ENCODE measurements at places on chromosomes 11 and 22.

GRCh38 chr22:45994491-45995404 is 17.8 kb upstream of the WNT7B start:
- peak; percentile 90 for DNase-seq

DNA sequence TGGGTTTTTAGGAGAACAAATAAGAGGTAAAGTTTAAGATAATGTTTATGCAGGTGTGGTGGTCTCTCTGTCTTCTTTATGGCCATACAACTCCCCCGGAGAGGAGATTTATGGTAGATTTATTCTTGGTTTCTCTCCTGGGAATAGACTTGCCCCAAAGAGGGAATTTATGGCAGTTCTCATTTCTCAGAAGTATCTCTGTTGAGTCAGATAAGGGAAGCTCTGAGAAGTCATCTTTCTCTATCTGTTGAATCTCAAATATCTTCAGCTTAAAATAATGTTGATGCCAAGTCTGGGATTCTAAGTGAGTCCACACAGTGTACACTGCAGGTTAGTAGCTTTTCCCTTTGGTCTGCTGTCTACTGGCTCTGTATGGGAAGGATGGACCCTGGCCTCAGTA is 276.4 kb upstream of the PLET1 start:
- DNase-seq = no peak

DNA sequence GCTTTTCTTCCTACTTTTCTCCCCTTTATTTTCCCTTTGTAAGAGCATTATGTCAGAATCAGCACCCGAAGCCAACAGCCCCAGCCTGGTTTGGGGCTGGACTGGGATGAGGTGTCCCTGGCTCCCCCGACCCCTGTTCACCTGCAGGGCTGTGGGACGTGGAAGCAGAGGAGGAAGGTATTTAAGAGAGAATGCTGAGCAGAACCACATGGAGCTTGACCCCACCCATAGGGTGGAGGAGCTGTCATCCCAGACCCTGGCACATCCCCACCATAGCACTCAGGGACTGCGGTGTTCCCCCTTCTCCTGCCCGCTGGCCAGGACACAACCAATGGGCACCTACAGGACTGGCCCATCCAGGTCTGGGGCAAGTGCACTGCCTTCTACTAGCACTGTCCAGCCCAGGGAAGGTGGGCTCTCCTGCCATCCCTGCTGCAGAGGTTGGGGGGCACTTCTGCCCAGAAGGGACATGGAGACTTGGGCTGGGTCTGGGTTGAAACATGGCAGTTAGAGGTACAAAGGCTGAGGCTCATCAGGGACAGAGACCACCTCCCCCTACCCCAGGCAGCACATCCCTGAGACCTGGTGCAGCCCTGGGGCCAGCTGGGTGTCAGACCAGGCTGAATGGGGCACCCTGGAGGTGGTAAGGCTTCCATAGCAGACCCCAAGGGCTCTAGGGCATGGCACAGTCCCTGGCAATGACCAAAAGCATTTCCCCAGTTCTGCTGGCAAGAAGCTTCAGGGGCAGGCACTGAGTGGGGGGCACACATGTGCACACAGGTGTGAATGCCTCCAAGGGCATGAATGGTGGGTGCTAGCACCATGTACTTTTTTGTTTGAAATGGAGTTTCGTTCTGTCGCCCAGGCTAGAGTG is 19.7 kb downstream of the TANGO2 start:
- no peak for DNase-seq

GRCh38 chr11:83427501-83427900 is 141.3 kb upstream of the CCDC90B start:
- DNase-seq = no peak

DNA sequence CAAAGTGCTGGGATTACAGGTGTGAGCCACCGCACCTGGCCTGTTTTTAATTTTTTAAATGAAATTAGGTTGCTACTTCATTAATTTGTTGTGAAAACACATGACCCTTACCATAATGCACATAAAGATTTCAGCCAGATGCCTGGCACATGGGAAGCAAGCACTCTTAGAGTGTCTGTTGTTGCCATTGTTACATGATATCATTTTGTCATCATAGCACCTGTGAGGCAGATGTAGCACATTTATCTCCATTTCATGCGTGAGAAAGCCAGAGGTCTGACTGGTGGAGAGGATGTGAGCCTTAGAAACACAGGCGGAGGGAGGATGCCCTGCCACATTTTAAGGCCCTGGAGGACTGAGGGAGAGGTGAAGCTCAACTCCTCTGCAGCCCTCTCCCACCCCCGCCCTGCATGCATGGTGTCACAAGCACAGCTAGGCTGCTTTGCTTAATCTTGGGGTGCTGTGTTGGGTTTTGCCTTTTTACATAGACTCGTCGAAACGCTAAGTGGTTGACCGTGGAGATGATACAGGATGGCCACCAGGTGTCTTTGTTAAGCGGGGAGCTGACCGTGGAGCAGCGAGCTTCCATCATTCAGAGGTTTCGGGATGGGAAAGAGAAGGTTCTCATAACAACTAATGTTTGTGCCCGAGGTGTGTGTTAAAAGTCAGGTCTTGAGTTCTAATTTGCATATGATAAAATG is 14.0 kb downstream of the DDX25 start:
- DNase-seq = no peak

DNA sequence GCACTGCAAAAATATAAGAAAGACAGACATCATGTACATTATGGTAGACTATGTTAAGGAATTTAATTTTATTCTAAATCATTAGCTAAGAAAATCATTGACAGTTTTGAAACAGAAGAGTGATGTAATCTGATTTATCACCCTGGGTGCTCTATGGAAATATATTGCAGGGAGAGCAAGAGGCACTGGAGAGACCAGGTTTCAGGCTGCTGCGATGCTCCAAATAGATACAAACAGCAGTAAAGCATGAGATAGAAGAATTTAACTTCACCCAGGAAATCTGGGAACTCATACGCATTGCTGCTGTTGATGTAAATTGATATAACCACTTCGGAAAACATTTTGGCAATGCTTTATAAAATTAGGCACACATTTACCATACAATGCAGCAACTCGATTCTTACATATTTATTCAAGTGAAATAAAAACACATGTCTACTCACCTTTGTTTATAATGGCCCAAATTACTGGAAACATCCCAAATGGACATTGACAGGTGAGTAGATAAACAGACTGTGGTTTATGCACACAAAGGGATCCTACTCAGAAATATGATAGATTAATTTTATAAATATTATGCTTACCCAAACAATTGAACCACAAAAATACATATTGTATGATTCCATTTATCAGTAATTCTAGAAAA is 535.1 kb upstream of the CHORDC1 start:
- DNase-seq = no peak

- DNase-seq = peak; percentile 9
Measured at GRCh38 chr22:48957311-48957986, 870.2 kb downstream of the BRD1 start.

DNA sequence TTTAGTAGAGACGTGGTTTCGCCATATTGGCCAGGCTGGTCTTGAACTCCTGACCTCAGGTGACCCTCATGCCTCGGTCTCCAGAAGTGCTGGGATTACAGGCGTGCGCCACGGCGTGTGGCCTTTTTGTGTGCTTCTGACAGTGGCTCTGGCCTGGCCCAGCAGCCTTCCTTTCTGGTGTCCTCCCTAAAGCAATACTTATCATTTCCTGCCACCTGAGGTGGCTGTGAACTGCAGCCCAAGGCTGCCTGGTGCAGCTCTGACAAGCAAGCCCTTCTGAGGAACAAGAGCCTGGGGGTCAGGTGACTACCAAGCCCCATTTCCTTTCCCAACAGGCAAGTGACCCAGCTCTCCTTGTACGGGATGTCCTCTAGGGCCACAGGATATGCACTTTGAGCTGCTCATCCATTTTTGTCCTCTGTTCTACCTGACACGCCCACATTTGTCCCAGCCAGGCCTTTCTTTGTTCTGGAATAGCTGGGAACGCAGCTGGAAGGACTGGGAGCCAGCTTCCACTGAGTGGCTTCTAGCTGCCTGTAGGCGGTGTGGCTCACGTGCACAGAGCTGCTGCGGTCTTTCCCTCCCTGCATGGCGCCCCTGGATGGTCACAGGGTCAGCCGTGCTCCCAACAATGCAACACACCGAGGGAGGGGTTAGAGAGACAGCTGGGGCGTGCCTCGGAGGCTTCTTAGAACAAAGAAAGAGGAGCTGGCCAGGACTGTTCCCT is 12.3 kb upstream of the BID start:
- DNase-seq = no peak

- no peak for DNase-seq
Measured at GRCh38 chr22:49473286-49473685, 354.4 kb downstream of the BRD1 start.

- DNase-seq = no peak
Measured at GRCh38 chr11:47337229-47337924, 15.1 kb downstream of the MYBPC3 start.

DNA sequence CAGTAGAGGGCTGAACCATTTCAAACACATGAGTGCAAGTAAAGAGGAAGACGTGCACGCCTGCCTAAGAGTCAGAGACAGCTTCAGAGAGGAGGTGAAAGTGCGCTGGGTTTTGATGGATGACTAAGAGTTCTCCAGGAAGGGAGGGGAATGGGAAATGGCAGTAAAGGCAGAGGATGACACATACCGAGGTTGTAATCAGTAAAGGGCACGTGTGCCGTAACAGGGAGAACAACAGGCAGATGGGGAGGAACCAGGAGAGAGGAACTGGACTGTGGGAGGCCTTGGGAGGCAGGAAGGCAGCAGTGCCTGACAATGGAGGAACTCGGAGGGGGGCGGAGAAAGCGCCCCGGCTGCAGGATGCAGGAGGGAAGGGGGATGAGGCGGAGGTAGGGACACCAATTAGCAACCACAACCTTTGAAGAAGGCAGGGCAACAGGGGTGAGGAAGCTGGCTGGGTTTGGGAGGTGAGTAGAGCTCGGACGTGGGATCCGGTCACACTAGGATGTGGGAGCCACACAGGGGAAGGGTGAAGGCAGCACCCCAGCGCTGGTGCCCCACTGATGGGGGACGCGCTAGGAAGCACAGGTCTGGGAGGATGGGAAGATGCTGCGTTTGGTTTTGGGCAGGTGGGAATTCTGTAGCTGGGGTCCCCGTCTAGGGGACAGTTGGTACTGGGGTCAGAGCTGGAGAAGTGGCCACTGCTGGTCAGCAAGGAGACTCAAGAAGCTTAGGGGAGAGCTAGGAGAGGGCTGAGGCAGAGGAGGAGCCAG is 67.4 kb downstream of the SCUBE1 start:
- DNase-seq = no peak

- no peak for DNase-seq
Measured at GRCh38 chr22:40610329-40610850, 26.1 kb downstream of the MRTFA start.

GRCh38 chr11:17343907-17344306 is 7.7 kb upstream of the NCR3LG1 start:
- no peak for DNase-seq

DNA sequence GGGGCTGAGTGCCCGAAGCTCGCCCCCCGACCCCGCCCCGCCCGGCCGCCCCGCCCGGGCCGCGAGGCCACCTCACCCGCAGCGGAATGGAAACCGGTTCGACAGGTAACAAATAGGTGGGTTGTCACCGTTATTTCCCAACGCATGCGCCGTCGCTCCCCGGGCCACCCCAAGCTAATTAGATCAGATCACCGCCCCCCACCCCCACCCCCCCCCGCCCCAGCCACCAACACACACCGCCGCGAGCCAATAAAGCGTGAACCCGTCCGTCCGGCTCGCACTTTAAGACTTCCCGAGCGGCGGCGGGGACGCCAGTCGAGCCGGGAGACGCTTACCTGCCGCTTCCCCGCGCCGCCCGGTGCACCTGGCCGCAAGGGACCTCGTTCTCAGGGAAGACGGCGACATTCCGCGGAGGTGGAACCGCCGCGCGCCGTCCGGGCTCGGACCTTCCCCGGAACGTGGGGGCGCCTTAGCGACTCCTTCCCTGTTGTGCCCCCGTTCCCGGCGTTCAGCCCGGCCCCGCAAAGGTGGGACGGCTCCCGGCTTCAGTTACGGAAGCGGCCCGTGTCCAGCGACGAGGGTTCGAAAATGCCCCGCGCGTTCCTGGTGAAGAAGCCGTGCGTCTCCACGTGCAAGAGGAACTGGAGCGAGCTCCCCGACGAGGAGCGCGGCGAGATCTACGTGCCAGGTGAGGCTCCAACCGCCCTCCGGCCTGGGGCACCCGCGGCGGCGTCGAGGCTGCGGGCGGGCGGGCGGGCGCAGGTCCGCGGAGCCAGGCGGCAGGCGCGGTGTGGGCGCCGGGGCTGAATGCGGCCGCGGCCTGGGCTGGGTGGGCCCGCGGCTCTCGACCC is at the start of gene OVOL1:
TSS of gene OVOL1 (plus strand) at position 278 of the 851 bp plus-strand sequence. CDS start at position 589, 311 bp downstream.
- DNase-seq = no peak

DNA sequence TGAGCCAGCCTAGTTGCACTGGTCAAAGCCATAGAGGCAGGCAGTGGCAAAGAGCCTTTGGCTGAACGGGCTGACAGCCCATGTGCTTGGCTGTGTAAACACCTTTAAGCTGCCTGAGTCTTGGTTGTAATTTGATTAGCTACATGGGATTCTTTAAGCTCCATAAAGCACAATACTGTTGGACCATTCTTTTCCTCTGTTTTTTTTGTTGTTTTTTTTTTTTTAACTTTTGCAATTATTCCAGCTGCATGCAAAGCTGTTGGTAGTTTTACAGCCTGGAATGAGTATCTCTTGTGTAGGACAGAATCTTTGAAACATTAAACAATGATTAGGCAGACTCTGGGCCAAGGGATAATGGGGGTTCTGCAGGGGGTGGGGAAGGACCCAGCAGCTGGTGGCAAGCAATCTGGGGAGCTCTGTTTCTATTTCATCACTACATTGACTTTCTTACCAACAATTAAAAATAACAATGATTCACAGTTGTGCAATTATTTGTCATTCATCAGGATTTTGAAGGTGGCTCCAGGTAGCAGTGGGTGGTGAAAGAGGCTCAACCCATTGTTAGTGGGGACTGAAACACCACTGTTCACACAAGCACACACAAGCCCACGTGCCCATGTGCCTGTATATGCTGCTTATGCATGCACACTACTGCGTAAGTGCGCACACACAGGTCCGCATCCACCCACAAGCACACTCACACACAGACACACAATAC is 69.5 kb upstream of the CSNK2A3 start:
- DNase-seq = no peak

DNA sequence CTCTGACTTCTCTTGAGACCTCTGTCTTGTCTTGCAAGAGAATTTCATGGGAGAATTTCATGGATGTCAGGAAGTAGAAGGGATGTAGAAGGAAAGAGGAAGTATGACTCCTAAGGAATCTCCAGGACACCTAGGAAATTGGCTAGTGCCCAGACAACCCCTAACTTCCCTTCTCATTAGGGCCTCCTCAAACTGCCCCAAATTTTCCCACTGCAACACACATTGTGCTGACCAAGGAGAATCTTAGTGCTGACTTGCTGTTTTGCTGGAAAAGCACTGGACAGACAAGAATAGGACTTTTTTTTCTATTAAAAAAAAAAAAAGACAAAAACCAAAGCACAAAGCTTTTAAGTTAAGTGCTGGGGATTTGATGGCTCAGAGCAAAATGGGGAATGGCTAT is 236.1 kb upstream of the CADM1 start:
- DNase-seq = no peak

- no peak for DNase-seq
Measured at GRCh38 chr11:35412285-35412684, 7.1 kb downstream of the SLC1A2 start.

DNA sequence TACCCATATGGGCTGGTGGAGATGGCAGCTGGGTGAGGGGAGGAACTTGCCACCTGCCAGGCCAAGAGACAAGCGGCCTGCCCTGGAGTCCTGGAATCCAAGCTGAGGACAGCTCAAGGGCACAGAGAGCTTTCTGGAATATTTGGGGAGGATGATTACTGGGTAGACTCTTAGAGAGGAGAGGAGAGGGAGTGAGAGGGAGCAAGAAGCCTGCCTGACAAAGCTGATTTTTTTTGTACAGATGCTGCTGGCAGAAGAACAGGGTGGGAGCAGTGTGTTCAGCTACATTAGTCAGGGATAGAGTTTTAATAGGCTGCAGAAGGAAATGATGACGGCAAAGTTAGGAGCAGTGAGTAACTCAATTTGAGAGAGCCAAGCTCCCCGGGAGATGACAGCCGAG is 299.3 kb downstream of the NXPE2 start:
- DNase-seq = no peak
